ENCODE measurements at places on chromosomes 16 and 17. TPM values are rescaled to one million over a fixed set of nuclear protein-coding genes. Genes with fewer than 3 reads are reported as not detected.

Gene LPCAT2
- total RNA-seq, result 9.8 TPM

Gene MT2A
- total RNA-seq, result 220 TPM

Gene NXPH3
- total RNA-seq, result 0.16 TPM

Gene FOXJ1
- not detected for total RNA-seq

Gene MMP28
- total RNA-seq, result 14.5 TPM

Gene NPTX1
- not detected for total RNA-seq

Gene RTN4RL1
- total RNA-seq, result 1.2 TPM

Measured in esophagus mucosa (tissue), 1 donor.